ENCODE measurements at places on chromosomes 6 and 20.
A peak's percentile ranks its signal among the peaks of the same experiment; 100 is the strongest.

GRCh38 chr20:15399781-15400180 lies 1062.4 kb upstream of the FLRT3 start:
- no peak overlapping the region for H3K4me3 ChIP-seq
- H3K36me3 ChIP-seq = no peaks in the 10 kb centered on the region
- no peak for DNase-seq
- no peaks in the 10 kb centered on the region for H3K4me1 ChIP-seq
- no peaks in the 10 kb centered on the region for H3K27me3 ChIP-seq

DNA sequence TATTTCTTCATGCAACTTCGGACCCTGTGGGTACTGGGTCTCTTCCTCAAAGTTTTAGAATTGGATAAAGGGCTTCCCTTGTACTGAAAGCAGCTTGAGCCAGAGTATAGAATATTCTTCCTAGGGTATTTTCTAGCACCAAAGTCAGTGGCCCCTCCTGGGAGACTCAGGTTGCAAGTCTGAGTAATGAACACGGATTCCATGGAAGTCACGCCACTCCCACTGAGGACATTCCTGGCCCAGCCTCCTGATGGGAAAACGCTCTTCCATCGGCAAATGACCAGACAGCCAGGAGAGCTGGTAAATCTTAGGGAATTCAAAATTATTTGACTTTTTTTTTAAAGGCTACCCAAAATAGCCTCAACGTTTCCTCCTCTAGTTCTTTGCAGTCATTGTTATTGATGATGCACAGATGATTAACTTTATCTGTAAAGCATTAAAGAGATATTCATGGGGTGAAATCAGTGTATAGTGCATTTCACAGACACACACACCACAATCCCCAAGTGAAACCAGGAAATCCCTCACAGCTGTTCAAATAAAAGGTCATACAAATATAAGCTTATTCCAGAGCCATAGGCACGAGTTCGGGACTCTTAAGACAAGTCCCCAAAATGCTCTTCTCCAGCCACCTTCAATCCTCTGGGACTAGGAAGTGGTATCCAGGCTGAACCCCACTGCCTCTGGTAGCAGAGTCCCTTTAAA lies 248.8 kb downstream of the SOD2 start:
- peaks cover 14% of the 10 kb centered on the region for H3K27me3 ChIP-seq
- H3K36me3 ChIP-seq = no peaks in the 10 kb centered on the region
- no peak overlapping the region for H3K27ac ChIP-seq
- no peak for DNase-seq
- no peak overlapping the region for H3K4me3 ChIP-seq

DNA sequence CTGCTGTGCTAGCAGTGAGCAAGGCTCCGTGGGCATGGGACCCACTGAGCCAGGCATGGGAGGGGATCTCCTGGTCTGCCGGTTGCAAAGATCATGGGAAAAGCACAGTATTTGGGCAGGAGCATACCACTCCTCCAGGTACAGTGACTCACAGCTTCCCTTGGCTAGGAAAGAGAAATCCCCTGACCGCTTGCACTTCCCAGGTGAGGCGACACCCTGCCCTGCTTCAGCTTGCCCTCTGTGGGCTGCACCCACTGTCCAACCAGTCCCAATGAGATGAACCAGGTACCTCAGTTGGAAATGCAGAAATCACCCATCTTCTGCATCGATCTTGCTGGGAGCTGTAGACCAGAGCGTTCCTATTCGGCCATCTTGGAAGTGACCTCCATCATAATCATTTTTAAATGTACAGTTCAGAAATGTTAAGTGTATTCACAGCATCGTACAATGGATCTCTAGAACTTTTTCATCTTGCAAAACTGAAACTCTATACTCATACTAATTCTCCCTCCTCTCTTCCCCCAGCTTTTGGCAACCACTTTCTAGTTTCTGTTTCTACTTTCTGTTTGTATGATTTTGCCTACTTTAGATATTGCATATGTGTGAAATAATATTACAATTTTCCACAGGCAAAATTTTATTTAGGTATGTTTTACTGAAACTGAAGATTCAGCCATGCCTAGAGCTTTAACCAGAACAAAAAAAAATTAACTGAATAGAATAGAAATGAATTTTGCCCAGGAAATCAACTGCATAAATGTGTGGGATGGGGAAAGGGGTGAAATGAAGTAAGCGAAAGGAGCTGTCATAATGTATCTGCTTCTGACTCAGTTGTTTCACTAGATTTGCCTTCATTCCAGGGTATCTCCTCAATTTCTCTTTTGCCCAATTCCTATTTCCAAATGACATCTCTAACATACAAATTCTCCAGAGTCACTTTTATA lies 100.0 kb downstream of the RWDD2A start:
- H3K4me1 ChIP-seq = peaks cover 7% of the 10 kb centered on the region
- no peak for DNase-seq
- H3K4me3 ChIP-seq = no peak overlapping the region
- no peaks in the 10 kb centered on the region for H3K36me3 ChIP-seq
- no peak overlapping the region for H3K27ac ChIP-seq
- H3K27me3 ChIP-seq = peaks cover 28% of the 10 kb centered on the region

DNA sequence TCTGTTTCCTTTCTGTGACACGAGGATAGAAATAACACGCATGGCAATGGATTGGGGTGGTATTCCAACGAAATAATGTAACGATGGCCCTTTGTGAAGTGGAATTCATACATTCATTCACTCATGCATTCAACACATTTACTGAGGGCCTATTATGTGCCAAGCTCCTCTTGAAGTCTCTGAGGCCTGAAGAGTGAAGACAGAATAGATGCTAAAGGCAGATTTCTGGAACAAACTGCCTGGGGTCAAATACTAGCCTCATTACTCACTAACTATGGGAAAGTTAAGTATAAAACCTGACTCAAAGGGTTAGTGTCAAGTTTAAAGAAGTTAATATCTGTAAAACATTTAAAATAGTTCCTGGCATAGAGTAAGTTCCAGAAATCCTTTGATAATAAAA lies 279.6 kb upstream of the SULF2 start:
- H3K4me1 ChIP-seq = no peaks in the 10 kb centered on the region
- H3K36me3 ChIP-seq = no peaks in the 10 kb centered on the region
- H3K27ac ChIP-seq = no peak overlapping the region
- no peak for DNase-seq
- peaks cover 9% of the 10 kb centered on the region for H3K27me3 ChIP-seq
- no peak overlapping the region for H3K4me3 ChIP-seq

- H3K4me1 ChIP-seq = peaks cover 5% of the 10 kb centered on the region
- no peak for DNase-seq
- H3K27ac ChIP-seq = no peak overlapping the region
- peaks cover 9% of the 10 kb centered on the region for H3K27me3 ChIP-seq
Measured at GRCh38 chr6:138572167-138572875, 73.0 kb upstream of the NHSL1 start.

DNA sequence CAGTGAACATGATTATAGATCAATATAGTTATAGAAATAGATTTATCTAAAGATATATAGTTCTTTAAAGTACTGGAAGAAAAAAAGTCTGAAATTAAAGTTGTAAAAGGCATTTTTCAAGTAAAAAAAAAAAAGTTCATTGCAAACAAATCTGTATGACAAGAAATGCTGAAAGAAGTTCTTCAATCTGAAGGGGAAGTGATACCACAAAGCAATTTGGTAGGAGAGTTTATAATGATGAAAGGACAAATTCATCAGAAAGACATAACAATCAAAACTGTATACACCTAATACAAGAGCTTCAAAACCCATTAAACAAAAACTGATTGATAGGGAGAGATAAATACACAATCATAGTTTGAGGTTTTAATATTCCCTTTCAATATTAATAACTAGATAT lies 14.1 kb downstream of the HUS1B start:
- peaks cover 22% of the 10 kb centered on the region for H3K4me1 ChIP-seq
- DNase-seq = no peak
- H3K36me3 ChIP-seq = peaks cover 5% of the 10 kb centered on the region
- no peak overlapping the region for H3K27ac ChIP-seq
- H3K27me3 ChIP-seq = no peaks in the 10 kb centered on the region

GRCh38 chr6:53032849-53033248 lies 32.4 kb upstream of the FBXO9 start:
- H3K36me3 ChIP-seq = peaks cover 33% of the 10 kb centered on the region
- peaks cover 6% of the 10 kb centered on the region for H3K4me1 ChIP-seq
- no peak overlapping the region for H3K4me3 ChIP-seq
- H3K27me3 ChIP-seq = no peaks in the 10 kb centered on the region

- no peaks in the 10 kb centered on the region for H3K36me3 ChIP-seq
- no peaks in the 10 kb centered on the region for H3K27me3 ChIP-seq
- DNase-seq = no peak
- H3K27ac ChIP-seq = peak overlapping the region; percentile 70
- no peak overlapping the region for H3K4me3 ChIP-seq
Measured at GRCh38 chr20:57698867-57699275, 10.9 kb downstream of the PMEPA1 start.

GRCh38 chr6:10385524-10386132 lies 29.2 kb downstream of the TFAP2A start:
- DNase-seq = no peak
- H3K36me3 ChIP-seq = peaks cover 21% of the 10 kb centered on the region
- H3K27ac ChIP-seq = no peak overlapping the region
- no peak overlapping the region for H3K4me3 ChIP-seq
- H3K27me3 ChIP-seq = peaks cover 84% of the 10 kb centered on the region

DNA sequence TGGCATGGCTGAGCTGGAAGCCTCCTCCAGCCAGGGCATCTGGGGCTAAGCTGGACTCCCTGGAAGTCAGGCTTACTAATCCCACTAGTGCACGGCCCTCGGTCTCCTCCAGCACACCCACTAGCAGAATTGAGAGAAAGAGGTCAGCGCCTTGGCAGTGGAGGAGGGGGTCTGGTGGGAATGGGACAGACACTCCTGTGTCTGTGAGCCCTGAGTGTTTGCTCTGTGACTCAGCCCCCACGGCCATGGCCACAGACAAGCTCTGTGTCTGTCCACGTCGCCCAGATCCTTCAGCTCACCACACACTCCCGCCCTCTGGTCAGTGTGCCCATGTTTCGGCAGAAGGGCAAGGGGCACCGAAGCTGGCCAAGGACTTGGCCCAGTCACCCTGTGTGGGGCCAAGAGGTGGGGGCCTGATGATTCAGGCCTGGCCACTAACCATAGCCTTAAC lies 8.8 kb downstream of the MDFI start:
- H3K36me3 ChIP-seq = no peaks in the 10 kb centered on the region
- DNase-seq = no peak

- H3K4me1 ChIP-seq = no peaks in the 10 kb centered on the region
- H3K27me3 ChIP-seq = no peaks in the 10 kb centered on the region
- no peak overlapping the region for H3K27ac ChIP-seq
- no peaks in the 10 kb centered on the region for H3K36me3 ChIP-seq
- no peak overlapping the region for H3K4me3 ChIP-seq
Measured at GRCh38 chr6:54193560-54193959, 82.3 kb downstream of the MLIP start.

GRCh38 chr6:160137989-160138835 lies 16.6 kb downstream of the SLC22A1 start:
- H3K27me3 ChIP-seq = no peaks in the 10 kb centered on the region
- peak; percentile 63 for DNase-seq
- no peak overlapping the region for H3K4me3 ChIP-seq
- no peak overlapping the region for H3K27ac ChIP-seq

- no peak for DNase-seq
- no peak overlapping the region for H3K4me3 ChIP-seq
- H3K27ac ChIP-seq = no peak overlapping the region
- no peaks in the 10 kb centered on the region for H3K36me3 ChIP-seq
Measured at GRCh38 chr6:41719436-41720261, 15.8 kb downstream of the TFEB start.

DNA sequence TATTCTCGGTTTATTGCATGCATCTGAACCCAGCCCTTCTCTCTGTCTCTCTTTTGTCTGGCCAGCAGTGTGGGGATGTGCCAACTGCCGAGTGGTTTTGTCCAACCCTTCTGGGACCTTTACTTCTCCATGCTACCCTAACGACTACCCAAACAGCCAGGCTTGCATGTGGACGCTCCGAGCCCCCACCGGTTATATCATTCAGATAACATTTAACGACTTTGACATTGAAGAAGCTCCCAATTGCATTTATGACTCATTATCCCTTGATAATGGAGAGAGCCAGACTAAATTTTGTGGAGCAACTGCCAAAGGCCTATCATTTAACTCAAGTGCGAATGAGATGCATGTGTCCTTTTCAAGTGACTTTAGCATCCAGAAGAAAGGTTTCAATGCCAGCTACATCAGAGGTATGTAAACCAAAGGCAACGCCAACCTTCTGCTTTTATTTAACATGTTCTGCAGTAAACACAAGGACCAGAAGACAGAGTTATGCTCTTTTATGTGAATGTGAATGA lies 65.8 kb downstream of the ADGRG6 start:
- H3K27ac ChIP-seq = no peak overlapping the region
- H3K4me3 ChIP-seq = no peak overlapping the region
- no peaks in the 10 kb centered on the region for H3K36me3 ChIP-seq
- no peak for DNase-seq
- H3K4me1 ChIP-seq = no peaks in the 10 kb centered on the region

GRCh38 chr6:99507648-99508047 lies 7.6 kb downstream of the USP45 start:
- H3K4me1 ChIP-seq = peaks cover 7% of the 10 kb centered on the region
- H3K27me3 ChIP-seq = no peaks in the 10 kb centered on the region
- no peak for DNase-seq
- no peak overlapping the region for H3K4me3 ChIP-seq
- peaks cover 39% of the 10 kb centered on the region for H3K36me3 ChIP-seq

GRCh38 chr20:44509762-44510161 lies 12.1 kb downstream of the SERINC3 start:
- peaks cover 16% of the 10 kb centered on the region for H3K36me3 ChIP-seq
- no peak for DNase-seq
- H3K27me3 ChIP-seq = no peaks in the 10 kb centered on the region
- peak overlapping the region; percentile 15 for H3K27ac ChIP-seq

- peak overlapping the region; percentile 81 for H3K27ac ChIP-seq
- peak overlapping the region; percentile 83 for H3K4me3 ChIP-seq
- peaks cover 9% of the 10 kb centered on the region for H3K27me3 ChIP-seq
Measured at GRCh38 chr6:157982563-157983405, 1.1 kb downstream of the SYNJ2 start.

- peaks cover 7% of the 10 kb centered on the region for H3K27me3 ChIP-seq
- H3K4me3 ChIP-seq = peak overlapping the region; percentile 54
- DNase-seq = peak; percentile 29
- peaks cover 21% of the 10 kb centered on the region for H3K36me3 ChIP-seq
- H3K4me1 ChIP-seq = peaks cover 61% of the 10 kb centered on the region
Measured at GRCh38 chr6:146851837-146852236, 253.1 kb downstream of the ADGB start.

DNA sequence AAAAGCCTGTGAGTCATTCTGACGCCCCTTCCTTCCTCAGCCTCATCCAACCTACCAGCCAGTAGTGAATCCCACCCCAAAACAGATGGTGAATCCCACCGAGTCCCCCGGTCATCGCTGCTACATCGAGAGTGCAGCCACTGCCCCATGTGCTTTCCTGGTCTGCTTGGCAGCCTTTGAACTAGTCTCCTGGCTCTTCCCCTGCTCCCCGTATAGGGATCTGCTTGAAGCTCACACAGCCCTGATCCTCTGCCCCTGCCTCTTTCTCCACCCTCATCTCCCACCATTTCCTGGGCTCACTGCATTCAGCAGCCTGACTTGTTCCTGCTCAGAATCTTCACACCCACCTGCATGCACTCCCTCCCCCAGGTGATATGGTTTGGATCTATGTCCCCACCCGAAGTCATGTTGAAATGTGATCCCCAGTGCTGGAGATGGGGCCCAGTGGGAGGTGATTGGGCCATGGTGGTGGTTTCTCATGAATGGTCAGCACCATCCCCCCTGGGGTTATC lies 14.6 kb downstream of the SYNJ2 start:
- no peak overlapping the region for H3K27ac ChIP-seq
- H3K4me1 ChIP-seq = peaks cover 22% of the 10 kb centered on the region
- no peak for DNase-seq

All from activated naive CD8-positive, alpha-beta T cell treated with anti-CD3 and anti-CD28 coated beads, Interleukin-2, amount 50 U/mL, for 24 hours (primary cell).